AG09319 (cell line): ENCODE measurements at places on chromosomes 11 and 22.

DNA sequence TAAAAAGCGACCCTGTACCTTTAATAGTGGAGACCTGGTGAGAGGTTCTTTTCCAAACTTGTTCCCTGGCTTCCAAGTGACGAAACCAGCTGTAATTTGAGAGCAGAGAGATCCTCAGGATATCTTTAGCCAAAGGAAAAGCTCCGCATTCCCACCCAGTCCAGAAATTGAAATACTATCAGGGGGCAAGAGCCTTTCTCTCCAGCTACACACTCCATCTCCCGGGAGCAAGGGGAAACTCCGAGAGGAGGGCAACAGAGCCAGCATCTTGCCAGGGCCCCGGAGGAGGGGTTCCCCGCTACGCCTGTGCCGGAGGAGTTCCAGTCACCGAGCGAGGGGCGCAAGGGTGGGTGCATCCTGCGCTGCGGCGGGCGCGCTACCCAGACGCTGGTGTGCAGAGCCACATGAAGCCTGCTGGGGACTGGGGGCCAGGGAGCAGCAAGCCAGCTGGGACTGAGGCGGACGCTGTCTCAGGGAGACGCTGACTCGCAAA, at the start of gene FIBIN:
TSS of gene FIBIN (plus strand) at position 148 of the 493 bp plus-strand sequence. CDS start 415 bp downstream, outside the sequence.
- no peak for DNase-seq

GRCh38 chr11:88313441-88313840, 24.1 kb downstream of the CTSC start:
- DNase-seq, result no peak

DNA sequence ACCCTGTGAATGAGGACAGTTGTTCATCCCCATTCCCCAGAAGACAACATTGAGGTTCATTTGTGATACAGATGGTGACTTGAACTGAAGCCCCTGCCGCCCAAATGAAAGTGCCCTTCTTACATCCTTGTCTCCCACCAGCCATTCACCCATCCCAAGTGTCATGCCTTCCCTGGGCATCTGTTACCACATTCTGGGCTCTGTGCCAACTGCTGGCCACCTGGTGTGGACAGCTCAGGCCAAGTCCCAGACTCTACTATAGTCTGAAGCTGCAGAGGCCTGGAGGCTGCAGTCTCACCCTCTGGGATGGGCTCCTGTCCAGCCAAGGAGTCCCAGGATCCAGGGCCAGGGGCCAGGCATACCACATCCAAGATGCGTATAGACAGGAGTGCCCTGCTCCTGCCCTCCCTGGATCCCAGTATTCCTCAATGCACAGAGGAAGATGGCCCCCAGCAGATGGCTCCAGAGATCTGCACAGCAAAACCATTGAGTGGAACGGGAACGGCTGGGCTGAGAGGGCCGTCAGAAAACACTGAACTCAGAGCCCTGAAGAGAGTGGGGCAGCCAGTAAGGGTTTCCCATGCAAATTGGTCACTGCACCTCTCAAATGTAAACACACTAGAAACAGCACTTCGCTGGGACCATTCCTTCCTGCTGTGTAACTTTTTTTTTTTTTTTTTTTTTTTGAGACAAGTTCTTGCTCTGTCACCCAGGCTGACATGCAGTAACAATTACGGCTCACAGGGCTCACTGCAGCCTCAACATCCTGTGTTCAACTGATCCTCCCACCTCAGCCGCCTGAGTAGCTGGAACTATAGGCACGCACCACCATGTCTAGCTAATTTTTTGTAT, 22.8 kb downstream of the ARRB1 start:
- DNase-seq, result no peak

GRCh38 chr11:5336331-5336730, 7.0 kb downstream of the OR51B5 start:
- DNase-seq, result no peak

GRCh38 chr11:92050305-92050704, 174.3 kb upstream of the FAT3 start:
- no peak for DNase-seq

DNA sequence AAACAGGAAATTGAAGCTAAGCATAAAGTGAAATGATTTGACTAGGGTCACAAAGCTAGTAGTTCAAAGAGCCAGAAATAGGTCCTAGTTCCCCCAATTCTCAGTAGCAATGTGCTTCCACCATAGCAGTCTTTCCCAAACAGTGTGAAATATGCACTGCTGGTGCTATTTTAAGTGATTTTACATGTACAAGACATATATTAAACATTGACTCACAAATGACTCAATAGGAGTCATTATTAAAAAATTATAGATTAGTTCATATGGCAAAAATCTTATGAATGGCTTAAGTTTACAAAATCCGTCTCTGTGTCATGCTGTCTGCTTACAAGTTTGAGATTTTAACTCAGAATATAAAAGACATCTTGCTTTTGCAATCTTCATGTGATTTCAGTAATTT, 21.4 kb downstream of the KIF18A start:
- DNase-seq, result no peak

DNA sequence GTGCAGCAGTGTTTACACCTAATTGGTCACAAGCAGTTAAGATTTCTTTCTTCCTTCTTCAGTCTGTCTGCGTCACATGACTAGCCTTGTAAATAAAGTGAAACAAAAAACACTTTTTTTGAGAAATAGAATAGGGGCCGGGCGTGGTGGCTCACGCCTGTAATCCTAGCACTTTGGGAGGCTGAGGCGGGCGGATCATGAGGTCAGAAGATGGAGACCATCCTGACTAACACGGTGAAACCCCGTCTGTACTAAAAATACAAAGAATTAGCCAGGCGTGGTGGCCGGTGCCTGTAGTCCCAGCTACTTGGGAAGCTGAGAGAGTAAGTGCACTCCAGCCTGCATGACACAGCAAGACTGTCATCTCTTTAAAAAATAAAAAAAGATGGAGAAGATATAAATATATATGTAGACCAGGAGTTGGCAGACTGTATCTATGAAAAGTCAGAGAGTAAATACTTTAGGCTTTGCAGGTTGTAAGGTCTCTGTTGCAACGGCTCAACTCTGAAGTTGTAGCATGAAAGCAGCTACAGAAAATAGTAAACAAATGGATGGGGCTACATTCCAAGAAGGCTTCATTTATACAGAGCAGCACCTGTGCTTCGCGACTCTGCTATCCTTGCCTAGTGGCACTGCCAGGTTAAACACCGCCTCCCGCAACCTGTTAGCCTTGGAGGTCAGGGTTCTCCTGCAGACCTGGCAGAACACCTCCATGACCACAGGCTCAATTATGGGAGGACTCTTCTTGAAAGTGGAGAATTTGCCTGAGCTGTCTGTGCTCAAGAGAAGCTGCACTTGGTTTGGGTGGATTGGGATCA, 55.9 kb downstream of the PPP6R2 start:
- no peak for DNase-seq

DNA sequence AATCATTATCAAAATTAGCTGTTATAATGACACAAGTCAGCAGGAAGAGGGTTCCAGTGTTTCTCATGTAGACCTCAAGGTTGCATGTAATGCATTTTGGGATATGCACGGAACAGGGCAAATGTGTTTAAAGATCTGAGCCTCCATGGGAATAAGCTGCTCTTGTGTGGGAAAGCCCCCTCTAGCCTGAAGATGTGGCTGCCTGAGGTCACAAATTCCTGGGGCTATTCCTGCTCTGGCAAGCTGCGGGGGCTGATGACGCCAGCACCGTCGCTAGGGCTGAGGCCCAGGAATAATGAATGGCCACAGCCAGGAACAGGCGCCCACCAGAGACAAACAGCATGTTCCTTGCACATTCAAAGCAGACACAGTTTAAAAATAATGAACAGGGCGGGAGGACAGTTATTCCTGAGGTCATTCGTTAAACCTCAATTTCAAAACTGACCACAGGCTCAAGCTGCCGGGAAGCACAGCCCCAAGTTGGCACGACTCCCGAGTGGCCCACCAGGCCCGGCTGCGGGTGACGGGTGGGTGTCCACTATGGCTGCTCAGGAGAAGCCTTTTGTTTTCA, 11.7 kb downstream of the OSBPL5 start:
- DNase-seq, result peak; percentile 41

GRCh38 chr11:135004495-135004894, 592.5 kb upstream of the B3GAT1 start:
- no peak for DNase-seq

DNA sequence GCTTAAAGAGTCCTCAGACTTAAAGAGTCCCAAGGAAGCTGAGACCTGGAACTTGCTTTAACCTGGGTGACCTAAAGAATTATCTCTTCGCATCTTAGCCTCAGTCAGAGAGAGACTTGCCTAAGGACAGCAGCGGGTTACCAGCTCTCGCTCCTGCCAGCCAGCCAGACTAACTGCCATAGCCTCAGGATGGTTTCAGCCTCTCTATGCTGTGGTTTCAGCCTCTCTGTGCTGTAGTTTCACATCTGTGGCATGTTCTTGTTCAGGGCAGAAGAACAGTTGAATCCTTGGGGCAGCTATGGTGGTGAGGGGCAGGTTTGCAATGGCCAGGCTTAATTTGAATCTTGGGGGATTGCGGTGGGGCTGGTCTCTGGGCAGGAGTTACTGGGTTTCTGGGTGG, 2.3 kb downstream of the FRMD8 start:
- DNase-seq, result no peak

DNA sequence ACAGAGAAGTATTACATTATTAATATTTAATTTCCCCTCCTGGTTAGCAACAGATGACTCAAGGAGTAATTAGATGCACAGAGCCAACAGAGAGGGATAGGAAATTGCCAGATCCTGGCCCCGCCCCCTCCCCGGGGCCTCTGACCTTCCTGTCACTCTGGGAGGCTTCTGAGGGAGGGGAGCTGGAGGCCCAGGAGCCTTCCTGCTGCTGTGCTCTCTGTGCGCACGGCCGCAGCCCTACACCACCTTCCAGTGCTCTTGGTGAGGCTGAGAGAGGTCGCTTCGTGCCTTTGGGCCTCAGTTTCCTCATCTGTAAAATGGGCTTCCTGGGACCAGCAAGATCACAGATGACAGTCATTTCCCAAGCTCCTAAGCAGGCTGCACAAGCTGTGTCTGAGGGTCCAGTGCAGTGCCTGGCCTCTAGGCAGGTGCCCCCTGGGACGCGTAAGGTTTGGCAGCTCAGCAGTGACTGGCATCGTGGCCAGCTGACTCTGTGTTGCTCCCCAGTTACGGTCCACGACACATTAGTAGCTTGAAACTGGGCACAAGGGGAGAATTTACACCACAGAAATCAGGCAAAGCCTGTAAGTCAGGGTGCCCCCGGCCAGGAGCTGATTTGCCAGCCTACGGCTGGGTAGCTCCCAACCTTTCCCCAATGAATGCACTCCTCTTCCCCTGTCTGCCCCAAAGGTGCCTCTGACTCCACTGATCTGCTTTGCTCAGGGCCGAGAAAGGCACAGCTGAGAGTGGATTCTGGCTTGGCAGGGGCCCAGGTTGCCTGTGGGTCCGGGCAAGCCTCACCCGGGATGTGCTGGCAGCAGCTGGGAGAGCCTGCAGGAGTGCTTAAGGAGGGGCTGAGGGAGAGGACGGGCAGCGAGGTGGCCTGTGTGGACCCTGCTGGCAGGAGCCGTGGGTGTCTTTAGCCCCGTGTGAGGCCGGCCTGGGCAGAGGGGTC, 2.3 kb downstream of the ADORA2A start:
- no peak for DNase-seq

- DNase-seq, result no peak
Measured at GRCh38 chr22:21713428-21714058, 22.1 kb downstream of the YPEL1 start.

DNA sequence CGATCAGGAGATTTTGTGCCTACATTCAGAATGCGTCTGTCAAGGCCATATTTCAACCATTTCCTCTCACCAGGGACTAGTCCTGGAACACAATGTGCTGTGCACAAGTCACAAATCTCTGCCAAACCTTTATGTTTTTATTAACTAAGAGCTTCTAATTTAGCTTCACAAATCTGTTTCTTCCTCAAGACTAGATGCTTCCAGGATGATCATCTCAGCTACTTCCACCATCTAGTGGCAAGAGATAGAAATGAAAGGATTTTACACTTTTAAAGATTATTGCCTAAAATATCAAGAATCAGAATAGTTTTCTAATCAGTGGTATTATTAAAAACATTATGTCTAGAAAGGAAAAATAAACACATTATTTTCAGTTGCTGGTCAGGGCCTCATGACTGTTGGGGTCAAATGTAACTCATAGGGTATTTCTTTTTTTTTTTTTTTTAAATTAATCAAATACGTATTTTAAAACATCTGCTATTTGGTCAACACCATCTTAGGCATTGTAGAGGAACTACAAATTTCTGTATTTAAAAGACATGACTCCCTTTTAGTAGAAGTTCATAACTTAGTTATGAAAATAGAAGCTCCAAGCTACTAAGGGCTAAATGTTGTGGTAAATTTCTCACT, 1102.6 kb downstream of the DLG2 start:
- no peak for DNase-seq

GRCh38 chr11:5564259-5565019, 16.1 kb upstream of the OR52H1 start:
- DNase-seq, result no peak

DNA sequence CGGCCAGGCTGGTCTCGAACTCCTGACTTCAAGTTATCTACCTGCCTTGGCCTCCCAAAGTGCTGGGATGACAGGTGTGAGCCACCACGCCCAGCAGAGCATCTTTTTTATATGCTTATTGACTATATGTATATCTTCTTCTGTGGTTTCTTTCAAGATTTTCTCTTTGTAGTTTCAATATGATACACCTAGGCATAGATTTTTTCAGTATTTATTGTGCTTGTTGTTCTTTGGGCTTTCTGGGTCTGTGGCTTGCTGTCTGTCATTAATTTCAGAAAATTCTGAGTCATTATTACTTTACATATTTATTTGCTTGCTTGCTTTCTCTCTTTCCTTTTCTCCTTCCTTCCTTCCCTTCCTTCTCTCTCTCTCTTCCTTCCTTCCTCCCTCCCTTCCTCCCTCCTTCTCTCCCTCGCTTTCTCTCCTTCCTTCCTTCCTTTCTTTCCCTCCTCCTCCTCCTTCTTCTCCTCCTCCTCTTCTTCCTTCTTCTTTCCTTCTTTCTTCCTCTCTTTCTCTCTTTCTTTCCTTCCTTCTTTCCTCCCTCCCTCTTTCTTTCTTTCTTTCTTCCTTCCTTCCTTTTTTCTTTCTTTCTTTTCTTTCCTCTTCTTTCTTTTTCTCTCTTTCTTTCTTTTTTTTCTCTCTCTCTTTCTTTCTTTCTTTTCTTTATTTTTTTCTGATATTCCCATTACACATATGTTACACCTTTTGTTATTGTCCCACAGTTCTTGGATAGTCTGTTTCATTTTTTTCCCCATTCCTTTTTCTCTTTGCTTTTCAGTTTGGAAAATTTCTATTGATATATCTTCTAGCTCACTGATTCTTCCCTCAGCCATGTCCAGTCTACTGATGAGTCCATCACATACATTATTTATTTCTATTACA, 10.9 kb upstream of the DCHS1 start:
- DNase-seq, result no peak

DNA sequence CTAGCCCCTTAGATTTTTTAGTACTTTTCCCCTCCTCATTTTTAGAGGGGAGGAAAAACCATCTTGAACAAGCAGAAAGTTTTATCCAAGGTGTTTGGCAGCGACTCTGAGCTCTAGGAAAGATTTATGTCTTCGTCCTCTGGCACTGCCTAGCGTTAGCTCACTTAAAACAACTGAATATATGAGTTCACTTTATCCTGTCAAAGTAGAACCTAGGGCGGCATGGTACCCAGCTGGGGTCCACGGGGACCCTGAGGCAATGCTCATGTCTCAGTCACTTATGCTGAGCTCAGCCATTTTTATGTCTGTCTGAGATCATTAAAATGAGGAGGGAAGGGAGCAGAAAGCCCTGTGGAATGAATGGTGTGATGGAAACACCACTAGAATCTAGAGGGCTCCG, 14.2 kb upstream of the VSIG10L2 start:
- DNase-seq, result no peak

- DNase-seq, result no peak
Measured at GRCh38 chr22:46971099-46971763, 208.8 kb downstream of the TBC1D22A start.

GRCh38 chr11:9796266-9796665, 132.4 kb downstream of the SWAP70 start:
- DNase-seq, result no peak

- no peak for DNase-seq
Measured at GRCh38 chr11:94656968-94657367, 89.8 kb downstream of the PIWIL4 start.
